ENCODE measurements at places on chromosomes 6 and 20. TPM values are rescaled to one million over a fixed set of nuclear protein-coding genes. Genes with fewer than 3 reads are reported as not detected.

DNA sequence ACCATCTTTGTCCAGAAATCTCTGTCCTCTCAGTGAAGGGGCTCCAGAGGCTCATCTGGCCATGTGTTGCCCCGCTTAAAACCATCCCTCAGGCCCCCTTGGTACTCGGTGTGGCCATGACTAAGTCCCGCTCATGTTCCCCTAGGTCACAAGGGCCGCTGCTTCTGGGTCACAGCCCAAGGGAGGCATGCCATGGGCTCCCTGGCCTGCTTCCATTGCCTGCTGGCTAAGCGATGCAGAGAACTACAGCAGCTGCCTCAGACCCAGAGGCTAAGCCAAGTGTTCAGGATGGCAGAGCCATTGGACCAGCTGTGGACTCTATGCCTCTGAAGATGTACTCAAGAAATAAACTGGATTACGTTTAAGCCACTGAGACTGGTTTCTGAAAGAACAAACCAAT is 95.5 kb downstream of the ZFP64 start:
- H3K27ac ChIP-seq, result no peak overlapping the region
- H3K4me3 ChIP-seq, result no peak overlapping the region
- no peaks in the 10 kb centered on the region for H3K27me3 ChIP-seq
- no peak for DNase-seq
- no peaks in the 10 kb centered on the region for H3K36me3 ChIP-seq

DNA sequence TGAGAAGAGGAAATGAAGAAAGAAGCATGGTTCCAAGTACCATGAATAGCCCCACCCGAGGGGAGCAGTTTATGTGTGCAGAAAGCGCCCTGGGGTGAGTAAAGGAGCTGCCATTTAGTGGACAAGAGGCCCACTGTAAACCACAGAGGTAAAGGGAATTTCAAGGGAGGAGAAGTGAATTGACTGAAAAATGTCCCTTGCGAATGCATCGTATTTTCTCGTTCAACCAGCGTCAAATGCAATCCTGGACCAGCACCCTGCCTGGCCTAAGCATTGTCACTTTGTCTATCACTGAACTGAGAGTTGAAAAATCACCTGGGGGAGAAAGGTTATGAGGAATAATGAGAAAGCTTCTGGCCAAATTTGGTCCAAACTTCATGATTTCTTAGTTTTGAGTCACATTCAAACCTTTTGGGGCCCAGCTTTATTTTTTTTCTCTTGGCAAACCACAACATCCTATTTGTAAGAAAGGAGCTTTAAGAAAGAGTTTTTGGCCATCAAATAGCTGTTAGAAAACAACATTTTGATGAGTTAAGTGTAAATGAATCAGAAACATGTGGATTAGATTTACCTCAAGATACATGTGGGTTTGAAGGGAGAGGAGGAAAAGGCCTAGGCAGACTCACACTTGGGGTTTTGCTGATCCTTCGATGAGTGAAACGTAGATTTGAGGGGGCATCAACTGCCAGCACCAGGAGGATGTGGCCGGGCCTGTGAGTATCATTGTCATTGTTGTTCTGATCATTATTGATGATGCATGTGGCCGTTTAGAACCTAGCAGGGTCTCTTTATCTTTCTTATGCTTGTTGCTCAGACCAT is 214.0 kb downstream of the CLIC5 start:
- no peak for DNase-seq
- peaks cover 6% of the 10 kb centered on the region for H3K36me3 ChIP-seq
- no peaks in the 10 kb centered on the region for H3K27me3 ChIP-seq

- DNase-seq, result no peak
- no peaks in the 10 kb centered on the region for H3K27me3 ChIP-seq
- H3K4me1 ChIP-seq, result peaks cover 37% of the 10 kb centered on the region
- no peak overlapping the region for H3K4me3 ChIP-seq
- H3K36me3 ChIP-seq, result no peaks in the 10 kb centered on the region
- H3K27ac ChIP-seq, result no peak overlapping the region
Observed at GRCh38 chr6:37893257-37893656, 73.7 kb downstream of the ZFAND3 start.

Gene ADGRF1
- total RNA-seq, result 3.5 TPM

Measured in MCF 10A (cell line).